ENCODE measurements at places on chromosomes 2 and 18.

- peak; percentile 13 for DNase-seq
Measured at GRCh38 chr2:189261431-189261841, 81.9 kb upstream of the COL5A2 start.

- DNase-seq = no peak
Measured at GRCh38 chr18:3053081-3053480, 40.1 kb upstream of the LPIN2 start.

DNA sequence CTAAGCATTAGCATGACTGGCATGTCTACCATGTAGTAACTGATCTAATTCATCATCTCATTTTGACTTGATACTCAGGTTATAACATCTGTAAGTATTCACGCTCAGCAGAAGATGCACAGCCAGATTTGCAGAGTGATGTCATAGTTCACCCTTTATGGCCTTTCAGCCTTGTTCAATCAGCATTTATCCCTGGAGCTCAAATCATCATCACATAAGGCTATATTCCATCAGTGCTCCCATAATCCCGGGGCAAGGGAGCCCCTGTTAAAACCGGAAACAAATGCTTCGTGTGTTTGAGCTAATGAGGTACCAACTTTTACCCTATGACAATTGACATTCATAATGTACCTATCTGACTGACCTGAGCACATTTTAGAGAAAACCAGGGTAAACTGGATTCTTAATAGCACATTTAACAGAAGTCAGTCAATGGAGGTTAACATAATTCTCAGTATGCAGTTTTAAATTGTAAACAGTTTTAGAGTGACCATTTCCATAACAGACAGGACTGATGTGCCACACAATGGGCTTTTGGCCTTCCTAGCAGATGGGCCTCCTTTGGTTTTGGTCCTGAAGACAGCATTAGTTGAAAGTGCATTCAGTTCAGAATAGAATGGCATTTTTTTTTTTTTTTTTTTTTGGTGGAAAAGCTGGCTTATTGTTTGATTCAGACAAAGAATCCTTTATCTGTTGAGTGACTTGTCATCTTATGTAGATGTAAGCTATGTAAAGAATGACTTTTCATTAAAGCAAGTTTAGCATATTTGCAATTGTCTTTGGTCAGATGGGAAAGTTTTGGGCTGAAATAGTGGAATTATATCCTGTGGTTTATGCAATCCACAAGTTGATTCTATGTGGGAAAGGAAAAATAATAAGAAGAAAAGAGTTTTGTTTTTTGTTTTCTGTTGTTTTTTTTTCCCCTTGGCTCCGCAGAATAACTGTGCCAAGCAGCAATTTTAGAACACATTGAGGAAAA, 866.0 kb upstream of the ACVR2A start:
- no peak for DNase-seq

GRCh38 chr18:79503406-79503805, 107.7 kb downstream of the NFATC1 start:
- DNase-seq = no peak

GRCh38 chr2:100733391-100734187, 86.3 kb upstream of the NPAS2 start:
- DNase-seq = no peak

DNA sequence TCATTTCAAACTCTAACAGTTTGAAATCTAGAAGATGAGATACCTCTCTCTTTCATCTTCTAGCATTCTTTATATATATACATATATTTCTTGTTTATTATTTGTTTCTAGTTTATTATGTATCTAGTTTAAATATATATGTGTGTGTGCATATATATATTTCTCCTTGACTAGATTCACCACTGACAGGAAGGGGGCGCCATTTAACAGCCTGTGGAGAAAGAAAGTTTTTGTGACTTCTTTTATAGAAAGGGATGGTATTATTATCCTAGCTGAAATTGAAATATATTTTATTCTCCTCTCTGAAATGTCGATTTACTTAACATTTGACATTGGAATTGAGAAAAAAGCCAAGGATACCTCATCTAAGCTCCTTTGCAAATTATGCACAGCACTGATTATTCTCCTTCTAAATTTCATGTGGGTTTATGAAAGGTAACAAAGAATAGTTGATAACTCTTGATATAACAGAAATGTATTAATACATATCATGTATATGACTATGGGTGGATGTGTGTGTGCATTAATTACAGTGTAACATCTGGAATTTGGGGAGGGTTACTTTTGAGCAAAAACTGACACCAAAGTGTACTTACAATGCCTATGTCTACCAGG, 160.7 kb upstream of the NT5C1B start:
- DNase-seq = peak; percentile 27

DNA sequence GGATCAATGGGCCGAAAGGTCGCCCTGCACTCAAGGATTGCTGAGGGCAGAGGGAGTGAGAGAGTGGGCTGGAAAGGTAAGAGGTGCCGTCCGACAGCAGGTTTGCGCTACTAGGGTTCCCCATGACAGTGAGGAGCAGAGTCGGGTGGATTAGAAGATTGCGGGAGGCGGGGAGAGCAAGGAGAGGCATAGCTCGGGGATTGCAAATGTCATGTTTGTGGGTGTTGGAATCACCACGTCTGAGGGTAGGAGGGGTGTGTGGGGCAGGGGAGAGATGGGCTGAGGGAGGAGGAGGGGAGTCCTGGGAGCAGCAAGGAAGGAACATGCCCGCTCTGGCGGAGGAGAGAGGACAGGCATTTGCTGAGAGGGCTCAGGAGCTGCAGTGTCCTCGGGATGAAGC, 81.2 kb downstream of the ZCCHC2 start:
- no peak for DNase-seq

DNA sequence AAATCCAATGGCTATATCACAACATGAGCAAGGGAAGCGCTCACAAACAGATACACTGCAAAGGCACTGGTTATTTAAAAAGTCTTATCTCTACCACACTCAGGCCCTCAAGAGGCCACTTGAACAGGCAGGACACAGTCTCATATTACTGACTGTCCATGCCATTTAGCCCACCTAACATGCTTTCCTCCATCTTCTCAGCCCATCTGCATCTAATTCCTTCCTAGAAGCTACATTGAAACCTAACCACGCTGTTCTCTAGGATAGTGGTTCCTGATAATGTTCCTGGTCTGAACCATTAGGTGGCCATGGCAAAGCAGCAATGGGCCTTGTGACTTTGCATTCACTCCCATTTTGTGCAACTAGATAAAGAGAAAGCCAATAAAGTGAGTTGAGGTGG, 22.5 kb upstream of the NEB start:
- DNase-seq = no peak

DNA sequence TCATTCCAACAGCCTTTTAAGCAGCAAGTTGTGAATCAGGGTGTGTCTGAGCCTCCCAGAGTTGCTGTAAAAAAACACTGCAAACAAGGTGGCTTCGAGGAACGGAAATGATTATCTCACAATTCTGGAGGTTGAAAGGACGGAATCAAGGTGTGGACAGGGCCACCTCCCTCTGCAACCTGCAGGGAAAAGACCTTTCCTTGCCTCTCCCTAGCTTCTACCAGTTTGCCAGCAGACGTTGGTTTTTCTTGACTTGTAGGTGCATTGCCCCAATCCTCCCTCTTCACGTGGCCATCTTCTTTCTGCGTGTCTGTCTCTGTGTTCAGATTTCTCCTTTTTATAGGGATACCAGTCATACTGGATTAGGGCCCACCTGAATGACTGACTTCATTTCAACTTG, 24.8 kb upstream of the TMEM131 start:
- DNase-seq = no peak

- DNase-seq = peak; percentile 25
Measured at GRCh38 chr2:224894356-224894755, 147.9 kb downstream of the DOCK10 start.

- no peak for DNase-seq
Measured at GRCh38 chr18:40133253-40133652, 1821.8 kb upstream of the PIK3C3 start.

GRCh38 chr18:46069524-46069923, 2.5 kb downstream of the PSTPIP2 start:
- no peak for DNase-seq

Measured in CD4-positive, alpha-beta T cell treated with Interleukin-21 for 1 hour (primary cell).